Activated CD8-positive, alpha-beta memory T cell treated with anti-CD3 and anti-CD28 coated beads for 4 hours (primary cell): ENCODE measurements at places on chromosomes 7 and 10.
A peak's percentile ranks its signal among the peaks of the same experiment; 100 is the strongest.

GRCh38 chr7:142321391-142321790 is 63.5 kb upstream of the PRSS58 start:
- DNase-seq, result no peak

DNA sequence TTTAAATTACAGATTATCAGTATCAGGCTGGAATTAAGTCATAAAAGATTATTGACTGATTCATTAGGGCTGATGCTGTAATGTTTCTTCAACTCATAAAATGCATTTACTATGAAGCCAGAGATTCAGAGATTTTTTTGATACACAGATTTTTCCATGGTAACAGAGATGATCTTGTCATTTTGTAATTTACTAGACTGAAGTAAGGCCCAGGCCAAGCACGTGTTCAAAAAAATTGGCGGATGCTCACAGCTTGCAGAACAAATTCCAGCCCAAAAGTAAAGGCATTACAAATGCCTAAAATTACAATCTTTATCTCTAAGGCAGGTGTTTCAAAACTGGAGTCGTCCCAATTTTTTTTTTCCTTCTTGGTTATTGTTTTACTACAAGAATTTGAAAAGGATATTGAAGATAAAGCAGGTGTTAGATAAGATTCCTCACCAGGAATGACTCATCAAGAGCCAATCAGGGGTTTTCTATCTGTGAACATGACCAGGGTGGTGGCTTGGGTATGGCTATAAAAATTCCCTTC is 78.4 kb upstream of the MEOX2 start:
- DNase-seq, result no peak

- no peak for DNase-seq
These were observed 35.1 kb upstream of the GARS1 start for GRCh38 chr7:30559611-30560010.

DNA sequence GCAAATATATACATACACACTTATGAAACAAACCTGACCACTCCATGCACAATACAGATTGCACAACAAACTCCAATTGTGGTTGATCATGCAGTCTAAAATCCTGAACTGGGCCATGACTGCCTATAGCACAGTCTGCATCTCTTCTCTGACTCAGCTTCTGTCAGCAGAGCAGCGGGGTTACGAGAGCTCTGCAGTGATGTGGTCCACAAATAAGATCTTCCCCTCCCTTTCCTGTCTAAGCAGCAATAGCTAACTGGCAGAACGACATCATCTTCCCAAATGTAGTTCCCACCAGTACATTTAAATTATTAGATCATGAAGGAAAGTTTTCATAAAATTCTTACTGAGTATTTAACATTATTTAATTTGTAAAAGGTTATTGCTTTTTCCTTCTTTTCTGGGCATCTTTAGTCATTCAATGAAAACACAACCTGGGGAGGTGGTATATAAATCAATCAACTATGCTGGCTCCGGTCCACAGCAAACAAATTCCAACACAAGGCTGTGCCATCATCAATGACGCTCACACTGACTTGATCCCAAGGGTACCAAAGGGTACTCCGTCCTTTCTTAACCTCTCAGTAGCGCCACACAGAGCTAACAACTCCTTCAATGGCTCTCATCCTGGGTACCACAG is 17.1 kb downstream of the ARHGAP21 start:
- peak; percentile 8 for DNase-seq

- no peak for DNase-seq
These were observed 43.7 kb downstream of the KIAA1549 start for GRCh38 chr7:138937484-138937883.

- DNase-seq, result no peak
These were observed 11.0 kb upstream of the RASSF4 start for GRCh38 chr10:44948642-44949041.

GRCh38 chr10:23186178-23186577 is 5.9 kb upstream of the PTF1A start:
- DNase-seq, result no peak

GRCh38 chr7:64581926-64582894 is 19.3 kb upstream of the ZNF680 start:
- DNase-seq, result no peak
